ENCODE measurements at places on chromosomes 6 and 20.
A peak's percentile ranks its signal among the peaks of the same experiment; 100 is the strongest.

GRCh38 chr20:16459019-16459700 lies 114.1 kb downstream of the KIF16B start:
- DNase-seq, result peak; percentile 56

GRCh38 chr20:62656919-62657588 lies 14.8 kb downstream of the SLCO4A1 start:
- no peak for DNase-seq

- DNase-seq, result no peak
Observed at GRCh38 chr20:14544688-14545087, 207.3 kb upstream of the FLRT3 start.

DNA sequence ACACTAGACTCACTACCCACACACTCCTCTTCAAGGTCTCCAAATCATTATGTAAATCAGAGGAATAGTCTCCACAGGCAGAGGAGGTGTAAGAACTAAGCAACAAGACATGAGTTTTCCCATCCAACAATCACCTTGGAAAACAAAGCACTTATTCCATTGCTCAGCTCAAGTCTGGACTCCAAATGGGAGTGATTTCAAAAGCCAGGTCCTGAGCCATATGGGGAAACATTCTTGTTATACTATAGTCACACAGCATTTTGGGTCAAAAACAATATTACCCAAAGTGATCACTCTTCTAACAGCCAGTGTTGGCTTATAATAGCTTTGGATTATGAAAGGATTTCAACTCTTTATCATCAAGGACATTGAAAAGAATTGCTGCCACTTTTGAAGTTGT lies 3.6 kb upstream of the PRPH2 start:
- no peak for DNase-seq

- peak; percentile 84 for DNase-seq
Observed at GRCh38 chr20:48827855-48828733, at the start of gene PREX1. Gene PREX1 (minus strand): TSS chr20:48827999. CDS start chr20:48827860, 139 bp downstream.

GRCh38 chr6:154343473-154344308 lies 12.9 kb downstream of the IPCEF1 start:
- DNase-seq, result no peak

DNA sequence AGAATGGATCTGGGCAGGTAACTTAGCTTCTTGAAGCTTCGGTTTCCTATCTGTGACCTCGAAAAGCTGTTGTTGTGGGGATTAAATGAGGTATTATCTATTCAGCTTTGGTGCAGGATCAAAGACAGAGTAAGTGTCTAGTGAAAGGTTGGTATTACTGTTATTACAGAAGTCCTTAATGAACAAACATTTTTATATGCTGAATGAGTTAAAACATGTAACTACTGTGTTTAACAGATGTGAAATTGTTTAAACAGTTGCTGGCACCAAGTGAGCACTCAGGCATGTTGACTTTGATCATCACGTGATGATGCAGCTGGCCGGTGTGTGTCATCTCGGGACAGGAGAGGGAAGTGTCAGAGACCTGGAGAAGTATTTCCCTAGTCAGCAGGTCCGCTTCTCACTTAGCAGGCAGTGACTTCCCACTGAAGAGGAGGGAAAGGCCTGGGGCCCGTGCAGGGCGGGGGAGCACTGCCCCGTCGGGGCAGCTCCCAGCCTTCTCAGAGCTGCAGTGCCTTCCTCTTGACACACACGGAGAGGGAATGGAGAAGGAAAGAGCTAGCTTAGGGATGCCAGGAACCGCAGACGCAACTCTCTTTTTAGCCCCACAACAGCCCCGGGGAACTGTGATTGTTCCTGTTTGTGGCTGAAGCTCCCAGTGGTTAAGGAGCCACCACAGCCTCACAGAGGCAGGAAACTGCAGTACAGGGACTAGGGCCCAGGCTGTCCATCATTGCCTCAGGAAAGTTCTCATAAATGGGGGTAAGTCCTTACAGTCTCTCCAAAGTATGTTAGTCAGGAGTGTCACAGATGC lies 18.0 kb downstream of the TUBB2A start:
- peak; percentile 61 for DNase-seq
